ENCODE measurements at places on chromosomes 6 and 20. TPM values are rescaled to one million over a fixed set of nuclear protein-coding genes. Genes with fewer than 3 reads are reported as not detected.

Gene BPIFB6
- not detected for polyA plus RNA-seq

Gene ADAT2
- polyA plus RNA-seq = 3.7 TPM

Gene AVP
- not detected for polyA plus RNA-seq

Gene RIOK1
- 22.4 TPM for polyA plus RNA-seq

Gene SMOC2
- not detected for polyA plus RNA-seq

Gene STMND1
- not detected for polyA plus RNA-seq

Gene JAG1
- 0.98 TPM for polyA plus RNA-seq

Gene CLDN20
- polyA plus RNA-seq = not detected

Gene ZNF311
- polyA plus RNA-seq = 0.93 TPM

Gene RAD21L1
- polyA plus RNA-seq = 0.16 TPM

Gene ELOVL4
- polyA plus RNA-seq = 12.5 TPM

Gene TREML2
- not detected for polyA plus RNA-seq

Gene ZNF341
- 2.9 TPM for polyA plus RNA-seq

Gene TFAP2D
- polyA plus RNA-seq = not detected

GRCh38 chr6:100915876-100916275 lies 34.7 kb upstream of the ASCC3 start:
- DNase-seq = no peak

GRCh38 chr20:49786196-49786595 lies 26.4 kb upstream of the SLC9A8 start:
- DNase-seq = no peak

DNA sequence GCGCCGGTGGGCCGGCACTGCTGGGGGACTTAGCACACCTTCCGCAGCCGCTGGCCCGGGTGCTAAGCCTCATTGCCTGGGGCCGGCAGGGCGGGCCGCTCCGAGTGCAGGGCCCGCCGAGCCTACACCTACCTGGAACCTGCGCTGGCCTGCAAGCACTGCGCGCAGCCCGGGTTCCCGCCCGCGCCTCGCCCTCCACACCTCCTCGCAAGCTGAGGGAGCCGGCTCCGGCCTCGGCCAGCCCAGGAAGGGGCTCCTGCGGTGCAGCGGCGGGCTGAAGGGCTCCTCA lies 10.7 kb upstream of the MPC1 start:
- no peak for DNase-seq

DNA sequence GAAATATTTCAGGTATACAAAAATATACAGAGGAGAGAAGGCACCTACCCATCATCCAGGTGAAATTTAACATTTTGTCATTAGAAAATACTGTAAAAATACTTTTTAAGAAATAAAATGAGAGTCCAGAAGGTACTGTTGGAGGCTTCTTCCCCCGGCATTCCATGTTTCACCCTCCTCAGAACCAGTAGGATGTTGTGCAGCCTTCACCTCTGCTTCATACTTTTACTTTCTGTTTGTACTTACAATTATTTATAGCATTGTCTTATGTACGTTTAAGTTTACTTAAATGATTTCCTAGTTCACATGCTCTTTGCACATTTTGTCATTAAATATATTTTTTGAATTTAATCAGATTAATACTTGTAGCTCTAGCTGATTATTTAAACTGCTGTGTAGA lies 30.9 kb downstream of the TMEM200A start:
- DNase-seq = peak; percentile 43

DNA sequence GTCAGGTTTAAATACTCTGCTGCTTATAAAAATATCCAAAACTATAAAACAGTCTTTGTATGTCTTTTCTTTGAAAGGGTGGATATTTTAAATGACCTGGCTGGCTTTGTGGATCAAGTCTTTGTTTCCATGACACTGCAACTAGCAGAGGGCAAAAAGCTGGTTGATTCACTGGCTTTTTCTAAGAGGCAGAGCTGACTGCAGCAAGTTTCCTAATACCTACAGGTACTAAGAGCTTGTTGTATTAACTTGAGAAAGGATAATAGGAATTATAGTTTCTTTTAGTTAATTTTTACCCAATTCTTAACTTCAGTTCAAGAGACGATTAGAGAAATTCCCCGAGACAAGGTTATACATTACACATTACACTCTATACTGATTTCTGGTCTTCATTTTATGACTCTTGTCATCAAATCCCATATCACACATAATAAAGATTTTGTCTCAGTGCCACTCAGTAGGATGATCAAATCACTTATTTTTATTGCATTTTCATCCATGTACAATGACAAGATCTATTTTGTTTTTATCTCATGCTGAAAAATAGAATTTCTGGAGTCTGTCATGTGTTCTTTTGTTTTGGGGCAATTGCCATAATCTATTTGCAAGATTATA lies 120.1 kb upstream of the RIMS1 start:
- peak; percentile 1 for DNase-seq

DNA sequence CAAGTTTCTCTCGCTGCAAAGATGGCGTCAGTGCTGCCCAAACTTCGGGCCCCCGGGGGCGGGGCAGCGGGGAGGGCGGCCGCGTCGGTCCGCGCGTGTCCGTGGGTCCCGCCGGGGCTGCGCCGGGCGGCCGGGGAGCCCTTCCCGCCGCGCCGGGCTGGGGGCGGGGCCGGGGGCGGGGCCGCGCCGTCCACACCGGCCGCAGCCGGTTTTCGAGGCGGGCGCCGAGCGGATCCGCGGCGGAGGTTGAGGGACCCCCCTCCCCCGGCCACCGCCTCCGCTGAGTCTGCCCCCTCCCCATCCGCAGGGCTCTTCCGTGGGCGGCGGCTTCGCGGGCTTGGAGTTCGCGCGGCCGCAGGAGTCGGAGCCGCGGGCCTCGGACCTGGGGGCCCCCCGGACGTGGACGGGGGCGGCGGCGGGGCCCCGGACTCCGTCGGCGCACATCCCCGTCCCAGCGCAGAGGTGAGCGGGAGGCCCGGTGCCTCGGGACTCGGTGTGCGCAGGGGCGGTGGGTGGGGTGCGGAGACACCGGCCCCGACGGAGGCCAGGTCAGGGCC lies 572 bp downstream of the SLC2A4RG start:
- DNase-seq = peak; percentile 66

DNA sequence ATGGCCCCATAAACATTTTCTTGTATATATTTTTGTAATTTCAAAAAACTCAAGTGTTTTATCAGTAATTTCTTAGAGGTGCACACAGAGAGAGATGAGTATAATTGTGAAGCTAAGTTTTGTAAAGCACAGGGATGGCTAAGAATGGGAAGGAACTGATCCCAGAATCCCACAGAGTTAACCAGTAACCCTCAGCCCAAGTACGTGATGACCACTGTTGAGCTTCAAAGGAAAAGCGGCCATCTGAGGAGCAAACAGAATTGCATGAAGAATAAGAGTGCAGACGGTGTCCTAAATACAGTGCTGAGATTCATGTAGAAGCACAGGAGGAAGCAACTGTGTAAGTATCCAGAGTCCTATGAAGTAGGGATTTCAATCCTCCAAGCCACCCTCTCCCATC lies 28.1 kb upstream of the HLA-C start:
- no peak for DNase-seq

DNA sequence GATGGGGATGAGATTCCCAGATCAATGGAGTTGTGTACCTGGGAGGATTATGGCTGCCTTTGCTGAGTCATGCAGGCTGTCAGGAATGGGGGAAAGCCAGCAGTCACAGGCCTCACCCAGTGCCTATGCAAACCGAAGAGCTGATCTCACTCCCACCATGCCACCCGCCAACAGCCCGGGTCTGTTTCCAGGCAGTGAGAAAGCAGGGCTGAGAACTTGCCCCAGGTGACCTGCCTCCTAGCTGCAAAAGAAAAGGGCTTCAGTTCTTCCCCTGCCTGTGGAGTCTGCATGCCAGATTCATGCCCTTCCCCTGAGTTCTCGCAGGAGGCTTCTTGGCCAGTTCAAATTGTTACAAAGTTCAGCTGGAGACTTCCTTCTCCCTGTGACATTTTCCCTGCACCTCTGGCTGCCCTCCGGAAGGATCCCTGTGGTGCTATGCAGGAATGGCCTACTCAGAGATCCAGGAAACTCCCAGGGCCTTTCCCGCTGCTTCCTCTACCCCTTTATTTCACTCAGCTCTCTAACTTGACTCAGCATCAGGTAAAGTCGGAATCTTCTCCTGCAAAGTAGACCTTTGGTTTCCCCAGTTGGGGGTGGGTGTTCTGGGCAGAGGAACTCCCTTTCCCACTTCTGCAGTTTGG lies 71.5 kb upstream of the B3GAT2 start:
- no peak for DNase-seq

- DNase-seq = no peak
Observed at GRCh38 chr20:51588762-51589161, 46.2 kb upstream of the NFATC2 start.

DNA sequence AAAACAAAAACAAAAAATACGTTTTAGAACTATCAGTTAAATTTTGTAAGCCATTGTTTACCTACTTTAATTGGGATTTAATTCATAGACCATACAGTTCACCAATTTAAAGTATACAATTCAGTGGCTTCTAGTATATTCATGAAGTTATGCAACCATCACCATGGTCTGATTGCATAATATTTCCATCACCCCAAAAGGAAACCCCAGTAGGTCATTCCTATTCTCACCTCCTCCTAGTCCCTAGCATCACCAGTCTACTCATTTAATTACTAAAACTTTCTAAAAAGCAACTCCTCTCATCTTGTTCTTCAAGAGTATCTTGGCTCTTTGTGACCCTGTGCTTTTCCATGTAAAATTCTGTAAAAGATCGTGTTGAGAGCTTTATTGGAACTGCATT lies 60.2 kb downstream of the ASXL1 start:
- no peak for DNase-seq

- DNase-seq = peak; percentile 19
Observed at GRCh38 chr6:69795469-69796072, 1.2 kb downstream of the LMBRD1 start.

GRCh38 chr20:9032758-9033157 lies 36.1 kb upstream of the PLCB4 start:
- peak; percentile 64 for DNase-seq

DNA sequence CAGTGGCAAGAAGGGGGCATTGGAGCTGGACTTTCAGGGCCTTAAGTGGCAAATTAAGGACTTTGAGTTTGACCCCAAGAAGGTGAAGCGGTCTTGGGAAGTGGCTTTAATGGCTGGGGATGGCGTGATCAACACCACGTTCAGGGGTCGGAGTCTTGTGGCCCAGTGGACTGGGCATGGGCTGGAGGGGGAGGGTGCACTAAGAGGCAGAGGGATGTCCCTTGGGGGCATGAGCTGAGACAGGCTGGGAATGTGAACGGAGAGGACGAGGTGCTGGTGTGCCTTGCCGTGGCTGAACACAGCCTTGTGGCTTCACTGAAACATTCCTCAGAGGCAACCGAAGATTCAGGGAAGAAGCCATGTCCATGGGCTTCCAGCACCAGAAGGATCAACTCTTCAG lies 227.0 kb downstream of the SYNDIG1 start:
- DNase-seq = no peak

DNA sequence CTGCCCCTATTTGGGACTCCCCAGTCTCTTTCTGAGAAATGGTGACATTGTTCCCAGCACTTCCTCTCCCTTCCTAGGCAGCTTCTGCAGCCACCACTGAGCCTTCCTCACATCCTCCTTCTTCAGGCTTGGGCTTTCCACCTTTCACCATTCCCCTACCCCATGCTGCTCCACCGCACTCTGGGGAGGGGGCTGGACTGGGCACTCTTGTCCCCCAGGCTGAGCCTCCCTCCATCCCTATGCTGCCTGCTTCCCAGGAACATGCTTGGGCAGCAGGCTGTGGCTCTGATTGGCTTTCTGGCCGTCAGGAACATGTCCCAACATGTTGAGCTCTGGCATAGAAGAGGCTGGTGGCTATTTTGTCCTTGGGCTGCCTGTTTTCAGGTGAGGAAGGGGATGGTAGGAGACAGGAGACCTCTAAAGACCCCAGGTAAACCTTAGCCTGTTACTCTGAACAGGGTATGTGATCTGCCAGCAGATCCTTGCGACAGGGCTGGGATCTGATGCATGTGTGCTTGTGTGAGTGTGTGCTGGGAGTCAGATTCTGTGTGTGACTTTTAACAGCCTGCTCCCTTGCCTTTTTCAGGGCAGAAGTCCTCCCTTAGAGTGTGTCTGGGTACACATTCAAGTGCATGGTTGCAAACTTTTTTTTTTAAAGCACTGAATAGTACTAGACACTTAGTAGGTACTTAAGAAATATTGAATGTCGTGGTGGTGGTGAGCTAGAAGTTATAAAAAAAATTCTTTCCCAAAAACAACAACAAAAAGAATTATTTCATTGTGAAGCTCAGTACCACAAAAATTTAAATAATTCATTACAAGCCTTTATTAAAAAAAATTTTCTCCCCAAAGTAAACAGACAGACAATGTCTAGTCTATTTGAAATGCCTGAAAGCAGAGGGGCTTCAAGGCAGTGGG lies 2.1 kb upstream of the CDKN1A start:
- DNase-seq = peak; percentile 60

- DNase-seq = no peak
Observed at GRCh38 chr20:16007164-16007563, 566.1 kb downstream of the KIF16B start.

- peak; percentile 54 for DNase-seq
Observed at GRCh38 chr20:13220194-13220903, 725 bp upstream of the ISM1 start.

GRCh38 chr6:158328952-158329351 lies 16.7 kb downstream of the TULP4 start:
- DNase-seq = no peak

DNA sequence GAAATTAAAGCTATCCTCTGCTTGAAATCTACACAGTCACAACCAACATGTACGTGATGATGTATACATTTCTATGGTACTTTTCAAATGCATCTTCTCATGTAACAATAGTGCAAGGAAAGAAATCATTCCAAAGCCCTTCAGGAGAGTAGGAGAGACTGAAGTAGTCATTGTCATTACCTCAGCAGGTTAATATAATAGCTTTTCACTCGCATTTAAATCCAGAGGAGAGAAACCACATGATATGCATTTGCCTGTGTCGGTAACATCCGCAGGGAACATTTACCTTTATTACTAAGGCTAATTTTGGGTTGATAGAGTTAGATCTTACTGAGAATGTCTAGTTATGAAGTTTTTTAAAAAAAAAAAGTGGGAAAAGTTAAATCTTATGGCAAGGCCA lies 186.6 kb upstream of the DTNBP1 start:
- no peak for DNase-seq

GRCh38 chr6:113953346-113953745 lies 17.6 kb downstream of the HDAC2 start:
- peak; percentile 50 for DNase-seq

DNA sequence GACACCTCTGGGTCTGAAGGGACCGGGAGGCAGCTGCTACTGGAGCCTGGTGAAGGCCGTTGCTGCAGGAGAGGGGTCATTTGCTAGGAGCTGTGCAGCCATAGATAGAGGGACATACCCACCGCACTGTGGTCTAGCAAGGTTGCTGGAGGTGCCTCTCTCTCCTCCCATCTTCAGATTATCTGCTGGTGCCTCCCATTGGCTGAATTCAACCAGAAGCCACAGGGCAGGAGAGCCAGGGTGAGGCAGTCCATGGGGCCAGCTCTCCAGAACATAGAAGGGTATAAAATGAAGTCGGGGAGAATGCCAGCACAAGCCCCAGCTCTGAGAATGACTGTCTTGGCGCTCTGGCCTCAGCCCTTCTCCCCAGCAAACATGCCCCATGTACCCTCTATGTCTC lies 98.0 kb downstream of the VEGFA start:
- DNase-seq = no peak

GRCh38 chr6:85460154-85460920 lies 10.5 kb downstream of the NT5E start:
- DNase-seq = peak; percentile 52

- peak; percentile 92 for DNase-seq
Observed at GRCh38 chr6:13278991-13279390, 49.3 kb downstream of the TBC1D7 start.

- DNase-seq = no peak
Observed at GRCh38 chr6:55776113-55776512, 99.3 kb downstream of the BMP5 start.

GRCh38 chr6:157430834-157431233 lies 49.8 kb downstream of the ZDHHC14 start:
- DNase-seq = no peak

- no peak for DNase-seq
Observed at GRCh38 chr6:95240514-95240913, 336.8 kb upstream of the MANEA start.

All from GM23248 (cell line).